ENCODE measurements at places on chromosomes 6 and 20. TPM values are rescaled to one million over a fixed set of nuclear protein-coding genes. Genes with fewer than 3 reads are reported as not detected.

The DLL1 gene
- 11.5 TPM for total RNA-seq

The OGFRL1 gene
- 8.1 TPM for total RNA-seq

GRCh38 chr6:133208183-133208755, 32.9 kb upstream of the EYA4 start:
- H3K27me3 ChIP-seq: no peaks in the 10 kb centered on the region
- H3K4me3 ChIP-seq: no peak overlapping the region
- H3K4me1 ChIP-seq: no peaks in the 10 kb centered on the region
- DNase-seq: no peak
- H3K27ac ChIP-seq: no peak overlapping the region
- no peaks in the 10 kb centered on the region for H3K36me3 ChIP-seq

- no peak overlapping the region for H3K4me3 ChIP-seq
- no peak overlapping the region for H3K27ac ChIP-seq
- no peak for DNase-seq
- no peaks in the 10 kb centered on the region for H3K36me3 ChIP-seq
- no peaks in the 10 kb centered on the region for H3K4me1 ChIP-seq
Observed at GRCh38 chr6:11036351-11036740, 7.8 kb downstream of the ELOVL2 start.

- no peak overlapping the region for H3K27ac ChIP-seq
- H3K4me3 ChIP-seq: no peak overlapping the region
- H3K27me3 ChIP-seq: no peaks in the 10 kb centered on the region
- peaks cover 5% of the 10 kb centered on the region for H3K4me1 ChIP-seq
- no peak for DNase-seq
Observed at GRCh38 chr6:165837948-165838745, 175.1 kb upstream of the PDE10A start.

DNA sequence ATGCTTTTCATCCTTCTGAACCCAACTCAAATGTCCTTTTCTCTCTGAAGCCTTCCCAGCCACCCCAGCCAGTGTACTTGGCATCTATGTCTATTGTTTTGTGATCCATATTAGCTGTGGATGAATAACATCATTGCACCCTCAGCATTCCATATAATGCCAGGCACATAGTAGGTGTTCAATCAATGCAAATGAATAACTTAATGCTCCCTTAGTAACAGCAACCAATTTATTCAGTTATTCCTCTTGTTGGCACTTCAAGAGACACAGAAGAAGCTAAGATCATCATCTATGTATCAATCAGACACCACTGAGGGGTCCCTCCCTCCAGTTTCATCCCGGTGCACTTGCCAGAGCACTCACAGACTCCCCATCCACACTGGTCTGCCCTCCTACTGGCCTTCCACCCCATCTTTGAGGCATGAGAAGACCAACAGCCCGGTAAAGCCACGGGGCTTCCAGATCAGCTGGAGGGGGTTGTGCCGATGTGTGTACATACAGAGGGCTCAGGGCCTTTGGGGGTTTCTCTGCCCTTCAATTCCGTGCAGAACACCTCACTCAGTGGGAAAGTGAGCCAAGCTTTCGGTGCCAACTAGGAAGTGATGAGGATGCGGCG, 2.4 kb upstream of the TAF8 start:
- H3K4me1 ChIP-seq: peaks cover 7% of the 10 kb centered on the region
- DNase-seq: no peak
- no peaks in the 10 kb centered on the region for H3K27me3 ChIP-seq
- H3K36me3 ChIP-seq: no peaks in the 10 kb centered on the region

DNA sequence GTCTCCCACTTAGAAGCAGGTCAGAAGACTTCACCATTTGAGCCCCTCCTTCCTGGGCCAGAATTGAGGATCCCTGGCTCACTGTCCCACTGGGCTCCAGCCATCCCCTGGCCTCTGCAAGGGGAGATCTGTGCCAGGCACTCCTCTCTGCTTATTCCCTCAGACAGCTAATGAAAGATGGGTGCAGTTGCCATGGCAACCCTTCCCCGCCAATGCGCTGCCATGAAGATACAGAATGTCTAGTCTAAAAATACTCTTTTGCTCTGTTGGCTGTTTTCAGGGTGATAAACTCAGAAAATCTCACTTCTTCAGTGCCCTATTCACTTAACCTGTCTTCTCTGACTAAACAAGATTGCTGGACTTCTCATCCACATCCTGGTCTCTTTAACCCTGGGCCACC, 13.6 kb upstream of the TTLL2 start:
- no peaks in the 10 kb centered on the region for H3K4me1 ChIP-seq
- no peaks in the 10 kb centered on the region for H3K36me3 ChIP-seq
- H3K27ac ChIP-seq: no peak overlapping the region

DNA sequence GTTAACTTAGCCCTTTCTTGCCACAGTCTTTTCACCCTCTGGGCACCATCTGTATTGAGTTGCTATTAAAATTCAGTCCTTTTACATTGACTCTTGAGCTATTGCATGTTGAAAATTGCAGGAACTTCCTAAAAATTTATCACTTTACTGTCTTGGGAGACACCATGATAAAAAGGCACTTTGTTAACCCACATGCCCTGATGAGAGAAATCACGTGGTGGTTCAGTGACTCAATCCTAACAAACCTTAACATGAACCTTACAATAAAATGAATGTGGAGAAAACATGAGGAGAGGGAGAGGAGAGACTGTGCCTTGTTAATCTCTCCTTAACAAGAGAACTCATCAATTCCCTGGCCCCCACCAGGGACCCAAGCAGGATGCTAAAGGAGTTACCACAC, 30.8 kb downstream of the GSTA4 start:
- no peak overlapping the region for H3K4me3 ChIP-seq
- no peak overlapping the region for H3K27ac ChIP-seq
- no peaks in the 10 kb centered on the region for H3K4me1 ChIP-seq
- no peaks in the 10 kb centered on the region for H3K27me3 ChIP-seq
- DNase-seq: no peak

The GLP1R gene
- total RNA-seq: not detected

- H3K27ac ChIP-seq: no peak overlapping the region
- H3K4me1 ChIP-seq: no peaks in the 10 kb centered on the region
- H3K36me3 ChIP-seq: no peaks in the 10 kb centered on the region
Observed at GRCh38 chr6:46963039-46963438, 41.3 kb upstream of the ADGRF5 start.

The CPNE5 gene
- 22.1 TPM for total RNA-seq

GRCh38 chr6:143449714-143450452, 612 bp downstream of the ADAT2 start:
- H3K4me1 ChIP-seq: no peaks in the 10 kb centered on the region
- H3K27ac ChIP-seq: peak overlapping the region; percentile 54
- H3K4me3 ChIP-seq: peak overlapping the region; percentile 66
- no peaks in the 10 kb centered on the region for H3K27me3 ChIP-seq

- H3K27ac ChIP-seq: no peak overlapping the region
- no peak overlapping the region for H3K4me3 ChIP-seq
- H3K36me3 ChIP-seq: no peaks in the 10 kb centered on the region
- no peaks in the 10 kb centered on the region for H3K27me3 ChIP-seq
- DNase-seq: no peak
- H3K4me1 ChIP-seq: no peaks in the 10 kb centered on the region
Observed at GRCh38 chr6:104509355-104509754, 350.4 kb downstream of the HACE1 start.

The CSTF1 gene
- 23.8 TPM for total RNA-seq
